ENCODE measurements at places on chromosomes 1 and 21.

DNA sequence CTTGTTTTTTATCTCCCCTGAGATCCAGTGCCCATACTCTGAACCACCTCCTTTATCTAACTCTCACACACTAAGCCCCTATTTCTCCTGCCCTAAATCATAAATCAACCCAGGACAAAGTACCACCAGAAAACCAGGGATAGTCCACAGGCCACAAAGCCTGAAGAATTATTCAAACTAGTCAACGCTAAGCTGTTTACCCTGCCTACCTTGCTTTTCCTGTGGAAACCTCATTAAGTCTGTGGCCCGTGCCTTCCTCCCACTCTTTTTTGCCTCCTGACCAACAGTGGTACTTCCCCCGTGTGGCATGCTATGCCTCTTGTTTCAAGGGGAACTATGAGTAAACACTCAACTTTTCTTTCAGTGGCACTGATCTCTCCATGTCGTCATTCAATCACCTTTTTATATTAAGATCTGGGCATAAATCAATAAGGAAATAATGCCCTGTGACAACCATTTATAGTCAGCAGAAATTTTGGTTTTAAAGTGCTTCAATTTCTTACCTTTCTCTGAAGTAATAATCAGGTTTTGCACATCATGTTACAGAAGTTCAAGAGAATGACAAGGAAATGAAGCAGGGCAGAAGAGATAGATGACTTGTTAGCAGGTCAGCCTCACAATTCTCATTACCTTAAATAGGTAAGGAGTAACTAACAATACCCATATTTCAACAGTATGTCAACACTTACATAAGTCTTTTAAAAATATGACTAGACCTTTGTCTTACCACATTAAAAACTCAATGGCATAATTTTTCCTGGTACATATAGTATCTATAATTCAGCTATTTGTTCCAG is 32.1 kb downstream of the EYA3 start:
- DNase-seq = no peak

GRCh38 chr1:193309936-193310475 is 123.6 kb upstream of the B3GALT2 start:
- DNase-seq = no peak

DNA sequence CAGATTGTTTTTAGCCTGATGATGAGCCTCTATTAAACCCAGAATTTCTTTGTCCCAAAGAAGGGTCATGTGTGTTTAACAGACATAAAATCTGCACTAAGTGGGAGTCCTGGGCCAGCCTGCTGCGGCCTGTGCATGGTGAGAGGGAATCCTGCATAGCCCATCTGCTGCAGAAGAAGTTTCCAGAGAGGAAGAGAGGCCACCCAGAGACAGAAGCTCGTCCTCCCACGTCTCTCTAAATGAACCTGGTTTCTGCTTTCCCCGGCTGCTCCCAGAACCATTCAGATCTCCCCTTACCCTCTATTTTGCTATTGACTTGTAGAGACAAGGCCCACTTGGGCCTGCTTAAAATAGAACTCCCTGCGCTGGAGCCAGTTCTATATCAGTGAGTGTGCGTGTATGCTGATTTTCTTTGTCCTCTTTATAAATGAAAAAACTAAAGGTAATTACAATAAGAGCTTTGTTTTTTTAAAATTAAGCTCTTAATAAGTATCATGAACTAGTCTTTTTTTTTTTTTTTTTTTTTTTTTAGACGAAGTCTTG is 142.8 kb upstream of the RAB4A start:
- no peak for DNase-seq

- DNase-seq = no peak
Observed at GRCh38 chr1:200642481-200642880, 21.9 kb upstream of the KIF14 start.

GRCh38 chr1:58780836-58781452 is 2.9 kb downstream of the JUN start:
- DNase-seq = no peak

DNA sequence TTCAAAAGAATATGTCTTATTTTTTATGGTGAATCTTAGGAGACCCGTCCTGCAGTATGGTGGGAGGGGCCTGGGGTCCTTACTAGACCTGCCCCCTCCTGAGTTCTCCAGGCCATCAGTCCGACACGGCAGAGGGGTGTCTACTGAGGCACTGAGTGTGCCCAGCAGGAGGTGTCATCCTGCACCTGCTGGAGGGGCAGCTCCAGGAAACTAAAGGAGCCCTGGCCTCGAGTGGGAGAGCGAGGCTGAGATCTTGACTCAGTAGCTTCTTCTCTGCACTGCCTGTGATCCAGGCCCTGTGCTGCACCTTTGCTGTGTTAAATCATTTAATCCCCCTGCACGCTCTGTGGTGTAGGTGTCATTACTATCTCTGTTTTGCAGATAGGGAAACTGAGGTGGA is 587.7 kb downstream of the PTPRU start:
- DNase-seq = no peak

DNA sequence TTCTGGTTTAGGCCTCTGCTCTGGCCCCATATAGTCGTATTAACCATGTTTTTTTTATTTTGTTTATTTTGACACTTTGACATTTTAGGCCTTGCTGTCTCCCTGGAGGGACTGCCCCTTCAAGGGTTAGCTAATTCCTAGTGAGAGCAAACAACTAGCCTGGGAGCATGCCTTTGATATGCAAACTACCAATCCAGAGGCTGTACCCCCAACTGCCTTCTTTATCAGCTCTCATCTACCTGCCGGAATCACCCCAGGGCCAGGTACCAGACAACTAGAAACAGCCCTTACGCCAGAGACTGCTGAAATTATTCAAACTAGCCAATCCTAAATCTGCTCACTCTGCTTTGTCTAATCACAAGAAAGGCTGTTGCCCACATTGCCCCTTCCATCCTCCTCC is 13.0 kb upstream of the ST6GALNAC5 start:
- no peak for DNase-seq

- DNase-seq = no peak
Observed at GRCh38 chr1:40820911-40821693, 37.5 kb downstream of the KCNQ4 start.

DNA sequence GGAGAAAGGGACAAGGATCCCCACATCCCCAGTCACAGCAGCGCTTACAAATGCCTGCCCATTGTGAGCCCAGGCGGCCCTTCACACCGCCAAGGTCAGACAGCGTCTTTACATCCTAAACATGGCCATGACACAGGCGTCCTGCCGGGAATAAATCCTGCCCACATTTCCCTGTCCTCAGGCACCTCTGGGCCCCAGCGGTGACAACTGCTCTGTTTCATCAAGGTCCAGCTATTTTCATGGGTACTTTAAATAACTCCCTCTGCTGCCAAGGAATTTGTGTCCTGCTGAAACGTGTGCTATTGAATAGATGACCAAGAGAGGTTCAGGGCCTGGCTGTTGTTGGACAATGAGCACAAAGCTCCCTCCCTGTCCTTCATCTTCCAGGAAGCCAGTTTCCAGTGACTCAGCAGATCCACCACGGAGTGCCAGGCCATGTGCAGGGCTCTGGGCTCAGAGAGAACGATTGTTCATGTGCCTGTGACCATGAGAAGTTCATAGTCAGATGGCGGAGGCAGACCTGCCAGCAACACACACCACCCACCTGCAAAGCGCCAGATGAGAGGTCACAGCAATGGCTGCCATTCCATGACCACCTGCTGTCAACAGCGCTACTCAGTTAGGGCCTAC is 195.8 kb downstream of the MATN1 start:
- no peak for DNase-seq

DNA sequence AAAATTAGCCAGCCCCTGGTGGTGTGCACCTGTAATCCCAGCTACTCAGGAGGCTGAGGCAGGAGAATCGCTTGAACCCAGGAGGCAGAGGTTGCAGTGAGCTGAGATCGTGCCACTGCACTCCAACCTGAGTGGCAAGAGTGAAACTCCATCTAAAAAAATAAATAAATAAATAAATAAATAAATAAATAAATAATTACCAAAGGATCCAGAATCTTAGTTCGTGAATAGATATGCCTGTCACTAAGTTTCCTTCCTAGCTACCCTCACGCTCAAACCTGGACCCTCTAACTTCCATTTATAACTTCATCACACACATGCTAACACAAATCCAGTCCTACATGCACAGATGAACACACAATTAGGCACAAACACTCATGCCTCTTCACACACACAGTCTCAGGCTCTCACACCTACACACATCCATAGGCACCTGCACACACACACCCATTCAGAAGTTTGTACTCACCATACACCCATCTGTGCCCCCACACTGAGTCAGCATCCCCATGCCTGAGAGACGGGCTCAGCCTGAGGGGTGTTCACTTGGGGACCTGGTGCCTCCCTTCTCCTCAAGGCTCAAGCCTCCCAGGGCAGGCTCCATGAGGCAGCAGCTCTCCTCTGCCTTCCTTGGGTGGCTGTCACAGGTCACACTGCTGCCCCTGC is 61.5 kb downstream of the LACTBL1 start:
- DNase-seq = no peak

GRCh38 chr21:43637530-43638158 is 21.6 kb downstream of the HSF2BP start:
- DNase-seq = no peak

GRCh38 chr1:5991381-5992025 is 722 bp downstream of the NPHP4 start:
- DNase-seq = no peak

- no peak for DNase-seq
Observed at GRCh38 chr1:115198938-115199337, 109.6 kb upstream of the TSPAN2 start.

- DNase-seq = no peak
Observed at GRCh38 chr1:164630626-164631396, 71.8 kb downstream of the PBX1 start.

GRCh38 chr1:100306735-100307313 is 40.8 kb downstream of the RTCA start:
- no peak for DNase-seq

- DNase-seq = no peak
Observed at GRCh38 chr21:28066596-28067387, 925.9 kb downstream of the LTN1 start.

DNA sequence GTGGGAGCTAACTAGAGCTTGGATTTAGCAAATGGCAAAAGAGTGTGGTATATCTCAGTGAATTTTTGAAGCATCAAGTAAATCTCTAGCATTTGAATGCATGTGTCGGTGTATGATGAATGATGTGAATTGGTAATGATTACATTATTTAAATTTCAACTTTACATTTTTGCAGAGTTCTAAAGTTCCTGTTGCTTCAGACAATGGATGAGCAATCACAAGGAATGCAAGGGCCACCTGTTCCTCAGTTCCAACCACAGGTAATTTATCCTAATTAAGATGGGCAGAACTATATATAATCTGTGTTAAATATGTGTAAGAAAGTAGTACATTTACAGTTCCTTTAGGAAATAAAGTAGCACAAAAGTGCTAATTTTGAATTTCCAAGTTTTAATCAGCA is 75.6 kb downstream of the NEK7 start:
- no peak for DNase-seq

DNA sequence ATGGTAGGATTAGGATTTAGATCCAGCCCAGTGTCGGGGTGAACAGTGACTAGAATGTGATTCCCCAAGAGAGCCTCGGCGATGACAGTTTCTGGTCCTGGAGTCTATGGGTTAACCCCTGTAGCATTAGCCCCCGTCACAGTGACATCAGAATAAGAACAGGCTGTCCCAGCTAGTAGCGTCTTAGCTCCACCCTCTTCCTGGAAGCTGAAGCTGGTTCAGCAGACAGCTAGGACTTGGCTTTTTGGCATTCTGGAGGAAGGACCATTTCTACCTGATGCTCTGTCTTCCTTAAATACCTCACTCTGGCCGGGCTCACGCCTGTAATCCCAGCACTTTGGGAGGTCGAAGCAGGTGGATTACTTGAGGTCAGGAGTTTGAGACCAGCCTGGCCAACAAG is 5.0 kb downstream of the NDUFS2 start:
- no peak for DNase-seq

DNA sequence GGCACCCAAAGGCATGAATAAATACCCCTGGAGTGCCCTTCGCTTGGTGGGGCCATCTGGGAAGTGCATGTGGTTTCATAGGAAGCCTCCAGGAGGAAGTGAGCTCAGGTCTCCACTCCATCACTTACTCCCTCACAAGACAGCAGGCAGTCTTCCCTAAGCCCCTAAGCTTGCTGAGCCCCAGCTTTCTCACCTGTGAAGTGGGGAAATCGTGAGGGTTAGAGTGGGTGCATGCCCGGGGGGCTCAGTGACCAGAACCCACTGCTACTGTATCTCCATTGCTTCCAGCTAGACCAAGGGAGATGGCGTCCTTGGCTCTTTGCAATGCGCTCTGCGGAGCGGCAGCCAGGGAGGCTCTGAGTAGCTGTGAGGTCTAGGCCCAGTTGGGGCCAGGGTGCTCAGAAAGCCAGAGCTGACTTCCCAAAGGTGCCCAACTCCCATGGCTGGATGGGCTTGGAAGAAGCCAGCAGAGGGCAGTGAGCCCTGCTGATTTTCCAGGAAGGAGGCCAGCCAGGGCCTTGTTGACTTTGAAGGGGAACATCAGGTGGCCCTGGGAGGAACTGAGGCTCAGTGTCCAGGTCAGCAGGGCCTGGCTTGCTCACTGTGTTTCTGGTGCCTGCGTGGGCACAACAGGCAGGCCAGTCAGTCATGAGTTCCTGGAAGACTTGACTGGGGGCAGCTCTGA is 27.3 kb downstream of the CDCP2 start:
- DNase-seq = peak; percentile 29

DNA sequence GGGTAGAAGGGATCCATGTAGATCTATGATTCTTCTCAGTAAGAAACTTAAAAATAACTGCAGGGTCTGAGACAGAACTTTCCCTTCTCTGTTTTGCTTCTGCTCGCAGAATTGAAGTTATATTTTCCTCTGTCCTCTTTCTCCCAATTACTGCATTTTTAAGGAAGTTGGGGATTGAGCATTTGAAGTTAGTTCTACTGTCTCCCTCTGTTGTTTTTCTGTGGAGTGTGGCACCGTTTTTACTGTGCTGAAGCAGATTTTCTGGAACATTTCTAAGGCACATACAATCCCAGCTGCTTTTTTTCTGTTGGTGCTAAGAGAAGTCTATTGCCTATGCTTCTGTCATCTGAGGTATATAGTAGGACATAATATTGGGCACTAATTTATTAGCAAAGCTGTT is 43.3 kb downstream of the RASAL2 start:
- no peak for DNase-seq

GRCh38 chr1:66327588-66327987 is 206.4 kb upstream of the SGIP1 start:
- DNase-seq = no peak

DNA sequence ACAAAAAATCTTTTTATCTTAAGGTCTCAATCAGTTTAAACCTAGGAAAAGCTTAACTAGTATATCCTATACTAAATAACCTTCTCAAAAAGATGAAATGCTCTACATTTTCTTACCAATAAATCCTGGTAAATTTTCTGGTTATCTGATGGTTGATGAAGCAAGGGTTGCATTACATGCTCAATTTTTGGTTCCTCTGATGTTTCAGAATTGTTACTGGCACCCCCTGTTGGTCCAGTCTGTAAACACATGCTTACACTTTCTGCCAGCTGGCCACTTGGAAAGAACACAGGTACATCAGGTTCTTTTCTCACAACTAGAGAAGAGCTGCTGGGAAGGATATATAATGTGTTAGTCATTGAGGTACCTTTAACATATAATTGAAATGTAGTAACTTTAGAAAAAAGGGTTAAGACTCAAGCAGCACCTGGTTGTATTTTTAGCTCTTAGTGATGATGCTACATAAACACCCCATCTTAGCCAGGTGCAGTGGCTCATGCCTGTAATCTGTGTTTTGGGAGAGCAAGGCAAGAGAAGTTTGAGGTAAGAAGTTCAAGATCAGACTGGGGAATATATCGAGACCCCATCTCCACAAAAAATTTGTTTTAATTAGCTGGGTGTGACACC is 30.9 kb upstream of the TAL1 start:
- DNase-seq = peak; percentile 23

- no peak for DNase-seq
Observed at GRCh38 chr1:96233422-96233821, 488.2 kb upstream of the PTBP2 start.

- peak; percentile 20 for DNase-seq
Observed at GRCh38 chr1:107142140-107142542, 1.3 kb downstream of the NTNG1 start.

Measured in A172 (cell line).